CD4-positive, alpha-beta T cell treated with Interleukin-4 for 4 hours (primary cell): ENCODE measurements at places on chromosomes 11 and 22.

GRCh38 chr22:43840851-43841250, 21.5 kb downstream of the SULT4A1 start:
- DNase-seq: no peak

- DNase-seq: no peak
Observed at GRCh38 chr11:30314625-30315024, 8.3 kb upstream of the ARL14EP start.

- no peak for DNase-seq
Observed at GRCh38 chr11:116733043-116733755, 39.6 kb downstream of the BUD13 start.

GRCh38 chr11:88590361-88590760, 252.8 kb upstream of the CTSC start:
- DNase-seq: no peak

DNA sequence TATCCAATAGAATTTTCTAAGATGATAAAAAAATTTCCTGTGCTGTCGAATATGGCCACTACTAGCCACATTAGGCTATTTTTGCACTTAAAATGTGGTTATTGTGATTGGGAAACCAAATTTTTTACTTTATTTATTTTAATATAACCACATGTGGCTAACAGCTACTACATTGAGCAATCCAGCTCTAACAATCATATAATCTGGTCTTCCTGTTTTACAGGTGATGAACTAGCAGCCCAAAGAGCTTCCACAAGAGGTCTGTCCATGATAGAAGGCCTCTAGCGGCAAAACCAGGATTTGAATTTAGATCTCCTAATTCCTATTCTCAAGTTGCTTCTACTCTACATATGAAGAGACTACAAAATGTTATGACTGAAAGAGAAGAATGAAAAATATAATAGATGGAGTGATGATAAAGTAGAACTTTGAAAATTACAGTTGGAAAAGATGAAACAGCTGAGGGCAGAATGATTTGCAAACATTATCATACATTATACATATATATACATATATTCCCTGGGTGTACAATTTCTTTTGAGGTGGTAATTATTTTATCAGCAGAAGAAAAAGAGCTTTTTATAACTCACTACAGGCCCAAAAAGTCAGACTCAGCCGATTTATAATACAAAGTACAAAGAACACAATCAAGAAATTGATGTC, 363.5 kb upstream of the PITPNB start:
- no peak for DNase-seq

DNA sequence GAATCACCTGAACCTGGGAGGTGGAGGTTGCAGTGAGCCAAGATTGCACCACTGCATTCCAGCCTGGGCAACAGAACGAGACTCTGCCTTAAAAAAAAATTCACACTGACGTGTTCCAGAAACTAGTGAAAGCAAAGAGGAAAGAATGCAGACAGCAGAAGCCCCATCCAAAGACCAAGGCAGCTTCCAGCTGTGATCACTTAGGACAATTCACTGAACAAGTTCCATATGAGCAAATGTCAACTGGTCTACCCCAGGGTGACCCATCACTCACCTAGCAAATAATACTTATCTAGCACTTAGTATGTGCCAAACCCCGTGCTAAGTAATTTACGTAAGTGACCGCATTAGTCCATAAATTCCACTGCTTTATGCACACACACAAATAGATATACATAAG, 138.9 kb downstream of the LARGE1 start:
- DNase-seq: no peak

DNA sequence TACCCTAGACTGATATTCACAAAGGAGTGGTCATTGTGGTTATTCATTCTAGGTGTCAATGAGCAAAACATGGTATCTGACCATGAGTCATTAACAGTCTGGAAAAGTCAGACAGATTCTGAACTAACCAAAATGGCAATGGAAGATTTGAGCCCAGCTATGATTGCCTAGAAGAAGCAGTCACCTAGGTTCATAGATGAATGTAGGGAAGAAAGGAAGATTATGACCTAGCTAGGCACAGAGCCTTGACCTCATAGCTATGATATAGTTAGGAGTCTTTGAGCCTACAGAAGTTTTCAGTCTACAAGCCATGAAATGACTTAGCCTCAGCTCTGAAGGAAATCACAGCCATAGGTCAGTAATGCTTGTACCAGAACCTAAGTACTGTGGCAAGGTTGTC, 351 bp downstream of the OR56A4 start:
- no peak for DNase-seq

- DNase-seq: no peak
Observed at GRCh38 chr22:37819105-37819433, 4.1 kb upstream of the GALR3 start.

- DNase-seq: peak; percentile 85
Observed at GRCh38 chr22:37607010-37607934, 1.4 kb upstream of the GGA1 start.

DNA sequence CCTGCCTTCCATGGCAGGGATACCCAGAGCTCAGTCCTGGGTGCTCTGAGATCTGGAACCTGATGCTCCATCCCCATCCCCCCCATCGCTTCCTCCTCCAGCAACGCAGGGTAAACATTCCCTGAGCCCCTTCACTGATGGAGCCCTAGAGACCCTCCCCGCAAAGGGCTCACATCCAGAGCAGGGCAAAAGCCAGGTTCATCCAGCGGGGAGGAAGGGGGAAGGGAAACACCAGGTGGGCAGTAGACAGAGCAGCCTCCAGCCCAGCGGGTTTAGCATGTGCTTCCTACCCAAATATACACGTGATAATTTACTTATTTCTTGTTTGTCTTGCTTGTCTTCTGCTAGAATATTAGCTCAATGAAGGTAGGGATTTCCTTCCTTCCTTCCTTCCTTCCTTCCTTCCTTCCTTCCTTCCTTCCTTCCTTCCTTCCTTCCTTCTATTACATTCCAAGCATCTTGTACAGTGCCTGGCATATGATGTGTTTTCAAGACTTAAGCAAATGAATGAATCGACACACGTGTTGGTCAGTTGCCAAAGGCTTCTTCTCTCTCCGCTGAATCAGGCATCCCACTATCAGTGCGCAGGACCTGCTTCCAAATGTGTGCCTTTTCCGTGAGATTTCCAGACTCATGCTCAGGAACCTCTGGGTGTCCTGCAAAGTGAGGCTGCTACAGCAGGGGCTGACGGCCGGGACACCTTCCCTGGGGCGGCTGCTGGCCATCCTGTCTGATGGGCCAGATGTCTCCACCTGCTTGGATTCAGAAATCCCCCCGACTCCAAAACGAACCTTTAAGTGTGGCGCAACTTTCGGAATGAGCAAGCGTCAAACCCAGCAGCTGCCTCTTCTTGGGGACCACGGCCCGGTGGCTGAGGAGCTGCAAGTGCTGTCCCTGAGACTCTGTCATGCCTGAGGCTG, 955.1 kb downstream of the BRD1 start:
- DNase-seq: no peak

DNA sequence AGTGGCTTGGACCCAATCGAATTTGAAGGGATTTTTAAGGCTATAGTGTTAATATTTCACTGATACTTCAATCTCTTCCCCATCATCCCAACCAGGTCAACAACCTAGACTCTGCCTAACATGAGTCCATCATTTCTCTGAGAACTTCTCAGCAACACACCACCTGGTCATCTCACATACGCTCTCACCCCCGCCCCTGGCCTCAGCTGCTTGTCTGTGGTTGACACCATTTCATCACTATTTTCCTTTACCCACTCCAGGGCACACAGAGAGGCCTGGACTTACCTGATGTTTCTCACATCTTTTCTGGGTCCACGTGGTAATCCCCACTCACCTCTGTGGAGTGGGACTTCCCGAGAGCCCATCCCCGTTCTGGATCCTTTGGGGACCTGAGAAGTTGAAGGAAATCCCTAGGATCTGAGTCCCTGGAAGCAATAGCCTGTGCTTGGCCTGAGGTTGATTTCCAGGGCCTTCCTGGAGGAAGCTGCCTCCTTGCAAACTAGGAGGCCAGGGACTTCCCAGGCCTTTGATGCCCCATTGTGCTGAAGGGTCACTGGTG, 3.2 kb downstream of the P2RX3 start:
- no peak for DNase-seq
